CD4-positive, CD25-positive, alpha-beta regulatory T cell (primary cell): ENCODE measurements at places on chromosomes 5 and 9. TPM values are rescaled to one million over a fixed set of nuclear protein-coding genes. Genes with fewer than 3 reads are reported as not detected.
A peak's percentile ranks its signal among the peaks of the same experiment; 100 is the strongest.

- DNase-seq: peak; percentile 43
These were observed 5.3 kb upstream of the TRIM41 start for GRCh38 chr5:181217803-181218062.

FREM1 gene
- polyA plus RNA-seq: not detected

ADAMTS19 gene
- polyA plus RNA-seq: not detected

DNA sequence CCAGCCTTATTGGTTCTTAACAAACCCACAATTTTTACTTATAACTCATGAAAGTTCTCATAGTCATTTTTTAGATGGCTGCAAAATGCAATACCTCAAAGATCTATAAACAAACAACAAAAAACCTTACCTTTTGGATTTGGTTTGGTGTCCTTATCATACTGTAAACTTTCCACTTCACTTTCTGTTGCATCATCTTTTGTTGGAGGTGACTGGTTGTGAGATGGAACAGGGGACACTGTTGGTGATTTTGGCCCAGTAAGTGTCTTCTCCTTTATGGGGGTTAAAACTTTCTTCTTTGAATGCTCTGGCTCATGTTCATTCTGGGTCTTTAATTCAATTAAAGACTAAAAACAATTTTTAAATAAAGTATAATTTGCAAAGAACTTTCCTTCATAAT lies 33.4 kb downstream of the CEP120 start:
- DNase-seq: no peak

GRCh38 chr5:56476487-56476856 lies 243.3 kb upstream of the ANKRD55 start:
- no peak for DNase-seq

PCDHGA3 gene
- polyA plus RNA-seq: not detected

QRFP gene
- polyA plus RNA-seq: not detected

- DNase-seq: no peak
These were observed 12.4 kb upstream of the SUB1 start for GRCh38 chr5:32572778-32573480.

EPB41L4B gene
- not detected for polyA plus RNA-seq

FBXO38 gene
- polyA plus RNA-seq: 16.0 TPM

DNA sequence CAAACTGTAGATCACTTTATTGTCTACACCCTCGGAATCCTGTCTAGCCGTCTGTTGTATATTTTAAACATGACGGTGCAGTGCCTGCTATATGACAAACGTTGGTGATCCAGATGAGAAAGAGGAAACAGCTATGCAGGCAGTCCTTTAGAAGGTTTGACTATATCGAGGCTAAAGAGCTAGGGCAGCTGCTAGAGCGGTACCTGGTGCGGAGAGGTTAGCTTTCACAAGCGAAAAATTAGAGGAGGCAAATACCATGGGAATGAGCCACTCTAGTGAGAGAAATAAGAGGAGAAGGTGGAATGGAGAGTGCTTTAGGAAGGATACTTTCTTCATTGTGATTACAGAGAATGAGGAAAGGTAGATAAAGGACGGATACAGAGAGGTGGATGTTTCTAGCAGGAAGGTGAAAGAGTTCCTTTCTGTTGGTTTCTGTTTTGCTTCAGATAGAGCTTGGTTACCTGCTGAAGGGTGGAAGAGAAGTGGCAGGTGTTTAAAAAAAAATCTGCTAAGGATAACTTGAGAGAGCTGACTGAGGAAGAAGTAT lies 959 bp upstream of the FBXL17 start:
- peak; percentile 46 for DNase-seq

GAPT gene
- polyA plus RNA-seq: 0.29 TPM
